ENCODE measurements at places on chromosomes 2 and 18.

GRCh38 chr2:64838817-64839216, 150.4 kb upstream of the SLC1A4 start:
- DNase-seq = no peak

DNA sequence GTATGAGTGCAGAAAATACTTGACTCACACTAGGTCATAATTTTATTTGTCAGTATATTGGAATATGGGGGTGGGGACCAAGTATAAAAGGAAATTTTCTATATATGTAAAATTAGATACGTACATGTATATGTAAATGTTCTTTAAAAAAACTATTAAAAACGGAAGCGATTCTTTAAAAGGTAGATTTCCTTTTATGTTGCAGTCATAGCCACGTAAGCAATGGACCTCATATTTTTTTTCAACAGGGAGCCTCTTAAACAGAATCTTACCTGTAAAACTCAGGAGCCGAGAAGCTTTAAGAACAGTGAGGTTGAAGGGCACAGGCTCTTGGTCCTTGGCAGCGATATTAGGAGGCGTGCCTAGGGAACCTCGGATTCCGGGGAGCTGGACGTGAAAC, 3.3 kb downstream of the RHBDD1 start:
- DNase-seq = no peak

GRCh38 chr2:37168217-37168981, 11.6 kb upstream of the EIF2AK2 start:
- no peak for DNase-seq

DNA sequence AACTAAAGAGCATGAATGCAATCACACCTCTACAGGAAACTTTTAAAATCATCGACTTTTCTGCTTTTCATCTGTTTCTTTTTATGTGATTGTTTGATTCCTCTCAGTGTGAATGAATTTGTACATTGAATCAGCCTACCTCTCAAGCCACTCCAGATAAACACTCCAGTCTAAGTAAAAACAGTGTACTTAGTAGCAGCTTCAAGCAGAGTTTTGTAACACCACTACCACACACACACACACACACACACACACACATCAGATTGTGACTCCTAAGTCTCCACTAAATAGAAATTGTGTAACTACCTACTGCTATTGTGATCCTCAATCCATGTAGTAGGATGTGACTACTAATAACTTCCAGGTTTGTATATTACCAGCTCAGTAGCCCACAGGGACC, 65.3 kb upstream of the EPB41L5 start:
- DNase-seq = no peak

All from activated CD4-positive, alpha-beta T cell treated with anti-CD3 and anti-CD28 coated beads for 24 hours (primary cell).